ENCODE measurements at places on chromosomes 5 and 9.

DNA sequence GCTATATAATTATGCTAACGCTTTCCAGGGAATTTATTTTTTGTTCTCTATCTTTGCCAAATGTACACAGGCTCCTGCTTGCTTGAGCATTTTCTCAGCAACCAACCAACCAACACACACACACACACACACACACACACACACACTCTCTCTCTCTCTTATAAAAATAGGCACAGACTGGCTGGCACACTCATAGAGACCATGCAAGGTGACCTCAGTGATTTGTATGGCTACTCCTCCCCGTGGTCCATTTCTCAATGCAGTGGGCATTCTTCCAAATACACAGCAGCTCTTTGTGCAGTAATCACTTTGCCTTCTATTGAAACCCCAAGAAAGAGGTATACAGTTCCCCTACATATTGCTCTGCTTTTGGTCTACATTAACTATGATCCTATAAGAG lies 416.0 kb downstream of the MAN2A1 start:
- DNase-seq = no peak

DNA sequence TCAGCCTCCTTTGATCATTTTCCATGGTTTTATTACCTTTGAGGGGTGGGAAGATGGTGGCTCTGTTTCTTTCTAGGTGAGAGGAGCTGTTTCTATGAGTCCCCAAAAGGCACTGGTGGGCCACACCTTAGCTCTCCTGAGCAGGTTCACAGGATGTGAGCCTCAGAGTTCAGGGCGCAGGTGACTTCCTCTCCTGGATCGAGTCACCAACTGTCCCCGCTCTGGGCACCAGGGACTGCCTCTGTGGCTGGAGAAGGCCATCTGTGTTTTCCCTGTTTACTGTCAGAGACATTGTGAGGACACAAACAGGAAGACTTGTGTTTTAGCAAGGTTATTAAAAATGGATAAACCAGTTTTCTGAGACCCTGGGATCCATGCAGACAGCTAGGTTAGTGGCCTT lies 68.5 kb downstream of the IL31RA start:
- DNase-seq = no peak

- DNase-seq = peak; percentile 55
Observed at GRCh38 chr5:136062366-136063274, 33.8 kb downstream of the TGFBI start.

GRCh38 chr5:79585116-79585515 lies 27.1 kb upstream of the TENT2 start:
- no peak for DNase-seq

GRCh38 chr9:83670381-83670780 lies 37.4 kb downstream of the UBQLN1 start:
- no peak for DNase-seq

- no peak for DNase-seq
Observed at GRCh38 chr5:148386041-148386440, 2.3 kb downstream of the FBXO38 start.

GRCh38 chr9:117887383-117887782 lies 183.2 kb downstream of the TLR4 start:
- no peak for DNase-seq

DNA sequence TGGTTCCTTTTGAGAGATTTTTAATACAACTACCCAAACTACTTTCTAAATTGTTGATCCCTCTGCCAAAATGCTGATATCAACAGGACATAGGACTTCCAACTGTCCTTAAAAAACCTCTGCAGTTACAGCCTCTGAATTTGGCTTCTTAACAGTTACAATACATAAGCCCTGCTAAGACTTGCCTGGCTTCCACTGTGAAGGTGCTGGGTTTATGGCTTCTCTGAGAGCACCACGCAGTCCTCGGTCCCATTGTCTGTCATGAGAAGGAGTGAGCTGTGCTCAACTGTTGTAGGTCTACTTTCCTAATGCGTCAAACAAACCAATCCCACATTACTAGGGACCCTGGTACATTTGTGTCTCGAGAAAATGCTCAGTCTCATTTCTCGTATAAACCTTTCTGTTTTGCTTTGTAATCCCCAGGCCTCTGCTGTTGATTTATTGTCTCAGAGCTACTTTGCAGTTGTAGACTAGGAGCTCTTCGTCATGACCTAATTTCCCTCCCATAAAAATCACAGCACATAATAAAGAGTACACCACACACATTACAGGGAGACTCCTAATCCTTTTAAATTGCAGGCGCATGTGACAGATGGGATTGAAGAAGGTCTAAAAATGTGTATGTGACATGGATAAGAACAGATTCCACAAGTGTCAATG lies 274.9 kb downstream of the NR3C1 start:
- no peak for DNase-seq

- no peak for DNase-seq
Observed at GRCh38 chr5:134086943-134087305, 27.6 kb upstream of the TCF7 start.

DNA sequence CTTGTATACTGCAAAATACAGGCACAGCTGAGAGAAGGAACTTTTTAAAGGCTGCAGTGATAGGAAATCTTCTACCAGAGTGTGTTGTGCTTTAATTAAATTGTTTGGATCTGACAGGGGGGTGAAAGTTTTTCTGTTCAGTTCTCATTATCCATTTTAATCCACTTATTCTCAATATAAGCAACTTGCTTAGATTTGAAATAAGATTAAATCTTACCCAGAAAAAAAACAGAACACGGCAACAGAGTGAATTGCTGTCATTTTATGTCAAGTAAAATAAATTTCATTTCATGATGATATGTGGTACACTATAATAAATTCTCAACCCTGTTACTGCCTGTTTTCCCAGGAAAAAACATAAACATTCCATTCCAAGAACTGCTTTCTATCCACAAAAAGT lies 37.1 kb upstream of the CAMK4 start:
- DNase-seq = no peak

DNA sequence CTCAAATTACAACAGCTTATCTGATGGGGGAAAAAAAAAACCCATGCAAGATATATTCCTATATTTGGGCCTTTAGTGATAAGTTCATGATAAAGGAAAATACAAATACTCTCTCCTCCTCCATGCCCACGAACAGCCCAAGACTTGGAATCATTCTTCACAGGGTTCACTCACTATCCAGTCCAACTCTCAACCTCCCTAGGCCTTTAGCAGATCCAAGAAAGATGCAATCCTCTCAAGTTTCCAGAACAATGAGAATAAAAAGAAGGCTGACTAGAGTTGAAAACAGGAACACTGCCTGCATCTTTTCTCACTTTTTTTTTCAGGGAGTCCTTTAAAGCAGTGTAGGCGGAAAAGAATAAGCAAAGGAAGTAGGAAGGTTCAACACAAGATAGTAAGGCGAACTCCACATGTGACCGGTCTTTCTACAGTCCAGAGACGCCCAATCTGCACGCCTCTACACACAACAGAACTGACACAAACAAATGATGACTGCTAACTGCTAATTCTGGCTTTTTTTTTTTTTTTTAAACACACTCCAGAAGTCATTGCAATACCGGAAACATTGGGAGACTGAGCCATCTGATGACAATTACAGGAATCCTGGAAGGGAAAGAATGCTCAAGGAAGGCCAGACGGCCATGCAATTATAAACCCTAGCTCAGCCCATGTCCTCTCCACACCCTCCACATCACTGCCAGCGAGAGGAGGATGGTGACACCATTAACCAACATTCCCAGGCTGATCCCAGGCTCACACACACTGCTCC lies 75.4 kb downstream of the BNC2 start:
- no peak for DNase-seq

GRCh38 chr5:77308154-77308960 lies 97.9 kb downstream of the PDE8B start:
- peak; percentile 40 for DNase-seq

DNA sequence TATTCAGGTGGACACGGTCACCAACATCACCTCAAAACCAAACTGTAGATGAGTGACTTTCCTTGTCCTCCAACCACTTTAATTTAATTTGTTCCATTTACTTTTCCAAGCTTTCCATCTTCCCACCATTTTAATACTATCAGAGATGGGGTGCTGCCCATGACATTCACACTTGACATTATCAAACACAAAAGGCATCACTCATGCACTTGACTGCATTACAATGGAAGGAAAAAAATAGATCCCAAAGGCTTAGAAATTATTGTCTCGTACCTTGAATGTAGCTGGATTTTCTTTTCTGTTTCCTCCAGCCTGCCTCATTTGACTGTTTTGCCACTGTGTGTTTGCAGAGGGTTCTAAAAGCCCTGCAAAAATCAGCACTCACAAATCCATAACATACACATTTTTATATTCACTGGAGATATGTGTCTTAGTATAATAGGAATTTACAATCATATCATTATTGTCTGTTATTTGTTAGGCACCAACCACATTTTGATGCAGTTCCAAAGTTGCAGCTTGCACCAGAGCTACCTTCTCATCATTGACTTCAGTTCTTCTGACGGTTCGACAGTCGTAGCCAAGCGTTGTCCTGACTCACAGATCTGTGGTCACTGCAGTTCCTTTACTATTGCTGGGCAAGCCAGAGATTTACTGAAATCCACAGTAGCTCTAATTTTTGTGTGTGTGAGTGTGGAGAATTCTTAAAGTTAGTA lies 712.3 kb upstream of the WWC1 start:
- DNase-seq = no peak

- DNase-seq = no peak
Observed at GRCh38 chr5:81242906-81243436, 9.8 kb downstream of the CKMT2 start.

- DNase-seq = peak; percentile 41
Observed at GRCh38 chr9:18791074-18791473, 241.9 kb downstream of the SAXO1 start.

- no peak for DNase-seq
Observed at GRCh38 chr9:134398756-134399155, 72.5 kb downstream of the RXRA start.

DNA sequence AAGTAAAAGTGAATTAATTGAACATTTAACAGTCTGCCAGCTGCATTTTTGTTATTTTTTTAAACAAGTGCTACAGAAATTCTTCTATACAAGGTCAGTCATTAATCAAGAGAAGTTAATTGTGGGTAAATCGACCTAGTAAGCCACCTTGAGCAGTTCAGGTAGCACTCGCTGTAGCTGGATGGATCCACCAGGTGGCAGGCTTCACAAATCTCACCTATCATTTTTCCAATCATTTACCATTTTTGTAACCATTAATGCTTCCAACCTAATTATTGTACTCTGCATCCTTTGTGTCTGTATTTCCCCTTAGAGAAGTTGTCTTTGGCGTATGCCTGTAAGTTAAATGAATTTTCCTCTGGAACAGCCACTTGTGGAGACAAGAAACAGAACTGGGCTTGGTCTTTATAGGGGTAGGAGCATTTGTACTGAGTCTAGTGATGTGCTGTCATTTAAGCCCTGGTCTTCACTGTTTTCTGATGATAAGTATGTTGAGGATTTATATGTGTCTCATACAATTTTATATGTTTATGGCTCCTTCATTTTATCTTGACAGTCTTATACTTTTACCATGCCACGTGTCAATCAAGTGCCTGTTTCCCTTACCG lies 39.5 kb downstream of the CD180 start:
- peak; percentile 58 for DNase-seq

DNA sequence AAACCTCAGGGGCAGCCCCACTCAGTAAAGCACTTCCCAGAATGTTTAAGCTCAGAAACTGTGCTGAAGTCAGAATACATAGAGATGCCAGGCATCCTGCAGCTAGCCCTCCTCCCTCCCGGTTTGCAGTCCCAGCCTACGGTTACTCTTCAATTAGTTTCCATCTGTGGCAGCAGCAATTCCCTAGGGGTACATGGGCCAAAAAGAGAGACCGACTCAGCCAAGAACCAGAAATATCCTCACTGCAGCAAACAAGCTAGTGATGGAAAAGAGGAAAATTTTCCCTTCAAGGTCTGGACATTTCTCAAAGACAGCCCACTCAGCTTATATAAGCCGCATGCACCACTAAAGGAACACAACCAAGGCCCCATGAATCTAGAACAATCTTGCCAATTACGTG lies 89.1 kb upstream of the PPP2R2B start:
- no peak for DNase-seq

DNA sequence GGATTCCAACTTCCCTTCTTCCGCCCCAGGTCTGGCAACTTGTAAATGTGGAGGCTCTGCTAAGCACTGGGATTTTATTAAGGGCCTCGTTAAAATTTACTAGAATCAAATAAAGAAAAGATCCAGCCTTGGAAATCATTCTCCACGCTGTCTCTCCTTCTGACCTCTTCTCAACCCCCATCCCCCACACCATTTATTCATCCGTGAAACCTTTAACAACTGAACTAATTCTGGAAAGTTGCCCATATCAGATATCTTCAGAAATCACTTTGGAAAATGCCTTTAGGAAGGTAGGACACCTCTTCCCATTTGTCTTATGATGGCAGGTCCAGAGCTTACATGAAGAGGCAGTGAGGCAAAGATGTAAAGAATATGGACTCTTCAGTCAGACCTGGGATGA lies 288.5 kb downstream of the SLIT3 start:
- no peak for DNase-seq

DNA sequence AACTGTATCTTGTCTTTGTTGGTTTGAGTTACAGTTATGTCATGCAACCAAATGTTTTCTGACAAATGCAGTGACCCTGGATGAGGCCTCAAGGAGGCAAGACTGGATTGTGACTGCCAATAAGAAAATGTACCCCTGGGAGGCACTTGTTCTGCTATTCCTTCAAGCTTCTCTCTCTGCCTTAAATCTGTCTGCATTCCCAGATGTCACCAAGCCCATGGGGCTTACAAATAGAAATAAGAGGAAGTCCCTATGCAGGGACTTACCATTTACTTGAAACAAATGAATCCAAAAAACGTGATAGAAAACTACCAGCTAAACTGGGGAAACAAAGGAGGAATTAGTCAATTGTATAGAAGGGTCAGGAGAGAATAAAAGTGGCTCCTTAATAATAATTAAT lies 8.2 kb upstream of the PARP8 start:
- peak; percentile 67 for DNase-seq

- no peak for DNase-seq
Observed at GRCh38 chr5:148085310-148085709, 21.5 kb downstream of the SPINK5 start.

DNA sequence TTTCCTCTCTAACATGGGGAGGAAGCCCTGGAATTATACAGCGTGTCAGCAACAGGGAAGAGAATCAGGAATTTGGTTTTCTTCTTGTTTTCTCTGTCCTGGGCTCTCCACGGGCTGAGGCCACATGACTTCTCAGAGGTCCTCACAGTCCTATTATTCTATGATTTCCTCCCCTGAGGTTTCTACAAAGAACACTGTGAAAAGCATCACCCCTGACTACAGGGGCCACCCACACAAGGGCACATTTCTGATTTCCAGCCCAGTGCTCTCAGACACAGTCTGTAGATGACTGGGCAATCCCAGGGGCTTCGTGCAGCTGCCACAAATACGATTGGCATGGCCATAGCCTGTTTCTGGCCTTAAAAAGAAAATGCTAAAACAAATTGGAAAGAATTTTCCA lies 284.9 kb downstream of the CEMIP2 start:
- DNase-seq = no peak

- no peak for DNase-seq
Observed at GRCh38 chr9:75198436-75198835, 110.1 kb downstream of the OSTF1 start.

GRCh38 chr5:84274585-84275468 lies 109.9 kb downstream of the EDIL3 start:
- peak; percentile 21 for DNase-seq

Data from KBM-7 (cell line).